Stimulated activated naive CD4-positive, alpha-beta T cell treated with Interleukin-2 at 50 U/mL for 16 hours (primary cell): ENCODE measurements at places on chromosomes 12 and 14.

DNA sequence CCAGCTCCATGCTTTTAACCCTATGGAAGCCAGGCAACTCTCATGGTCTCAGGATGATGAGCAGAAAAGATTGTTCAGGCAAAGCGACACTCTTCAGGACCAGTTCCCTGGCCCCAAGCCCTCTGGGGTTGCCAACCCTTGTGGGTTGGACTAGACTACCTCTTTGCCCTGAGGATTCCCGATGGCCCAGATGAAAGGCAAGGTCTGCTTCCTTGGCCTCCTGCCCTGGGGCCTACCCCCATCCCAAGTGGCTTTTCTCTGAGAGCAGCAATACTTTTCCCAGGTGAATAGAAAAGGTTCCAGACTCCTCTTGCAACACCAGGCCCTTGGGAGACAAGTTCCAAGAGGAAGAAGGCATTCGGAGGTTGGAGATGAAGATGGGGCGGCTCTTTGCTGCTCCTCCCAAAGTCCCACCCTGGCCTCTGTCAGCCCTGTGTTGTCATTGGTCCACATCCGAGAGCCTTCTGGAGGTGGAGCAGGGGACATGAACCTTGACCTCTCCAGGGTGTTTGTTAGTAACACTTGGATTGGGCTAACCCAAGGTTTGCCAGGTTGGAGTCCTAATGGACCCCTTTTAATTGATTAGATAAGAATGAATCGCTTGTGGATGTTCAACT lies 131.1 kb downstream of the GCH1 start:
- no peak for DNase-seq

- DNase-seq = no peak
Observed at GRCh38 chr12:114447274-114447716, 41.4 kb upstream of the TBX5 start.

DNA sequence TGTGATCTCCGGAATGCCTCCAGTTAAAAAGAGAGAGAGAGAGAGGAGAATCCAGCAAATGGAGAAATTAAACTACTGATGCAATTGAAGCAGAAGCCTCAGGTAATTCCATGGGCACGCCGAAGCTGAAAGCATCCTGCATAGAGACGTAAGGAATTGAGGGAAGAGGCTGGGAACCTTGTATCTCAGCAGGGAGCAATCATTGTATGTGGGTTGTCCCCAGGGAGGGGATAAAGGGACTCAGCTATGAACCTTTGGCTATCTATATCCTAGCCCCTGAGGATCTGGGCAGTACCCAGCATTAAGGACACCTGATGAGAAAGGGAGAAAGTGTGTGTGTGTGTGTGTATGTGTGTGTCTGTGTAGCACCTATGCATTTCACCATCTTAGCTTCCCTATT lies 95.8 kb upstream of the ATXN7L3B start:
- no peak for DNase-seq

GRCh38 chr12:104083769-104084475 lies 19.6 kb downstream of the HCFC2 start:
- peak; percentile 39 for DNase-seq

DNA sequence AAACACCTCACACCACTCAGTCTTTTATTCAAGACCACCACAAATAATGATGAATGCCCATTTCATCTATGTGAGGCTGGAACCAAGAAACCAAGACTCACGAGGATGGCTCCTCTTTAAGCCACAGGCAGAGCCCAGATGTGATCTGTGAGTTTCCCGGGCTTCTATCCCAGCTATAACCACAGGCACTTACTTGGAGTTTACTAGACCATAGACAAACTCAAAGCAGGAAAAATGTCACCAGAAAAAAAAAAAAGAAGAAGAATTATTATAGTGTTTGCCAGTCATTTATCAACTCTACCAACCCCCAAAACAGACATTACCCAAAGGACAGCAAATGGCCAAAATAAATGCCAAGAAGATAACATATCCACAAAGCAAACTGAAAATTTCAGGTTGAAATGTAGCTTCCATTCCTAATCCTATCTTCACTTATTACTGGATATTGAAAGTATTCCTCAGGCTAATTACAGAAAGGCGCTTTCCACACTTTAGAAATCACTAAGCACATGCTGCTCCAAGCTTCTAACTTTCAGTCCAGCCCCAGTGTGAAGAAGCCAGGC lies 44.7 kb downstream of the ZFYVE1 start:
- DNase-seq = no peak

- no peak for DNase-seq
Observed at GRCh38 chr14:66216763-66217162, 269.4 kb upstream of the CCDC196 start.

GRCh38 chr12:108482717-108483212 lies 32.3 kb upstream of the FICD start:
- DNase-seq = no peak

DNA sequence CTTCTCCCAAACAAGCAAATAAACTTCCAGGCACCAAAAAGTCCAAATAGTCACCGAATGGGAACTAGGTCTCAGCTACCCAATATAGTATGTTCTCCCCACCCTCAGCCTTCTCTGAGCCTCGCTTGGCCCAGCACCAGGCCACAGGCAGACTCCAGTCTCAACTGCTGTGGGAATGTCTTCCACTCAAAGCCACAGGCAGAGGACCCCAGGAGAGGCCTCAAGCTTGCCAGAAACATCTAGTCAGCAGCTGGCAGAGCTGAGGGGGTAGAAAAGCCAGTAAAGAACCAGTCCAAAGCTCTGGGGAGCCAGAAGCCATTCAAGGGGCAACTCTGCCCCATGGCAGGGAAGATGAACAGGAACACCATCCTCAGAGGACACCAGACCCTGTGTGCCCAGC lies 41.8 kb downstream of the FMNL3 start:
- DNase-seq = no peak

- DNase-seq = no peak
Observed at GRCh38 chr12:86551146-86551571, 295.0 kb upstream of the MGAT4C start.

GRCh38 chr12:29149691-29150281 lies 708 bp downstream of the FAR2 start:
- no peak for DNase-seq

DNA sequence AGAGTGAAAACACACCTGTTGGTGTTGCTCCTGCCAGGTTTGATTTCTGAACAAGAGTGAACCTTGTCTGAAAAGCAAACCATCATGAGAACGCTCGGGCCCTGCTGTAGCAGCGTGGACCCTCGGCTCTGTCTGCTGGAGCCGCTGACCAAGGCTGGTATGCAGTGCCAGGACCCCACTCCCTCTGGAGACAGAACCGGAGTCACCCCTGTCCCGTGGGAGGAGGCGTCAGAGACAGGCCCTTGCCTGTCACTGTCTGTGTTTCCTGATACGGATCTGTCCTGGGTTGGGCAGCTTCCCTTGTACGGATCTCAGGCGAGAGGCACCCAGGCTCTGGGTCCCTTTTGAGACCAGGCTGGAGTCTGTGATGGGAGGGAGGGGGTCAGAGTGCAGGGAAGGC lies 111.6 kb downstream of the ADGRD1 start:
- no peak for DNase-seq

DNA sequence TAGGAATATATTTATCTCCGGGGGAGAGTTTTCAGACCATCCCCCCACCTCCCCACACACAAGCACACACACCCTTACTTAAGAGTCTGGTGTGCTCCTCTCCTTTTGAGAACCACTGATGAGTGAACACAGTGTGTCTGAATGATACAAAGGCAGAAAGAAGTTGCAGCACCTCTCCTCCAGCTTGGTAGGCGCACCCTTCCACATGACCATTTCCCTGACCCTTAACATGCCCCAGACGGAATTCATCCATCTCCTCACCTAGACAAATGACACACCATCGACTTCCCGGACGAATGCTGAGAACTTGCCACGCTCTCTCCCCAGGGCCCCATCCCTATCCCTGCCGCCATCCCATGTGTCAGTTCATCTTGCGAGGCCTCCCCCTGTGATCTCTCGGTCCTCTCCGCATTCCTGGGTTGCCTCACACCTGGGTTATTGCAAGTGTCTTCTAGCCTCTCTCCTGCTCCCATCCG lies 3.9 kb downstream of the TNFRSF1A start:
- DNase-seq = no peak

GRCh38 chr14:74578479-74578878 lies 33.6 kb downstream of the LTBP2 start:
- no peak for DNase-seq
